ENCODE measurements at places on chromosomes 13 and 19.

DNA sequence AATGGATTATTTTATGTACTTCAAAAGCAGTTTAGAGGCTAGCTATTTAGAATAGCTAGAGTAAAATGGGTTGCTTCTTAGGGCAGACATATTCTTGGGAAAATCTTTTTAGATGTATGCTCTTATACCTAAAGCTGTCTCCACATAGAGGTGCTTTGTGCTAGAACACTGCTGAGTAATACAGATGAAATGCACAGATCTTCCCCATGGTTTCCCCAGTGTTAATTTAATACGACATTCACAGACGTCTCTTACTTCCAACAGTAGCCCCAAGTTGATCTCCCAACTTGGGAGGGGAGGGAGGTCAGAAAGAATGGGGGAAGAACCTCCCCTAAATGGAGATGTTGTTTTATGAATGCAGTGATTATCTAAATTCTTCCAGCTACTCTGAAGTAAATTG, 16.9 kb downstream of the NALCN start:
- DNase-seq = no peak

- no peak for DNase-seq
Measured at GRCh38 chr19:50711196-50711595, 8.4 kb downstream of the SHANK1 start.

DNA sequence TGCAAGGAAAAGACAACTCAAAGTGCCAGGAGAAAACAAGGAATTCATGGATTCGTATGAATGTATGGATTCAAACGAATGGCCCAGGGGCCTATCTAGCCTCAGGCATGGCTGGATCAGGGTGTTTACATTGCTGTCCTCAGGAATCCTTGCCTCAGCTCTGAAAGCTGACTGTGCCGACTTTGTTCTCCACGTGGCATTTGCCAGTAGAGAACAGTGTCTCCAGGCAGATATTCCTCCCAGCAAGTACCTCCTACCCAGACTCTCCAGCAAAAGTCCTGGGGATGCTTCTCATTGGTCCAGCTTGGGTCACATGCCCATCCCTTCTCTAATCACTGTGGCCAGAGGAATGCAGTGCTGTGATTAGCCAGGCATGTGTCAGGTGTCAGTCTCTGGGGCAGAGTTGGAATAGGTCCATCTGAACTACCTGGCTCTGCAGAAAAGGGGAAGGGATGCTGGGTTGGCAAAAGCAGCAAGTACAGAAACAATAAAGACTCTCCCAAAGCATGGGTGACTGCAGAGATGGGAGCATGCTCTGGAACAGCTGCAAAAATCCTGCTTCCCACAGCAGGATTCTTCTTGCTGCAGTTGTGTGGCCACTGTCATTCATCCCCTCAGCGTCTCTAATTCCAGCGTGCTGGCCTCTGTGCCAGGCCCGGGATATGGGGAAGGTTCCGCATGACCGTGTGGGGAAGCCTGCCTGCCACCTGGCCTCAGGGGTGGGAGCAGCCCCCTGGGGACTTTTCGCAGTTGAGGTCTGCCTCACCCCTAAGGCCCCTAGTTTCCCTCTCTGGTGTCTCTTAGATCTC, 30.0 kb downstream of the CCNE1 start:
- DNase-seq = peak; percentile 61

DNA sequence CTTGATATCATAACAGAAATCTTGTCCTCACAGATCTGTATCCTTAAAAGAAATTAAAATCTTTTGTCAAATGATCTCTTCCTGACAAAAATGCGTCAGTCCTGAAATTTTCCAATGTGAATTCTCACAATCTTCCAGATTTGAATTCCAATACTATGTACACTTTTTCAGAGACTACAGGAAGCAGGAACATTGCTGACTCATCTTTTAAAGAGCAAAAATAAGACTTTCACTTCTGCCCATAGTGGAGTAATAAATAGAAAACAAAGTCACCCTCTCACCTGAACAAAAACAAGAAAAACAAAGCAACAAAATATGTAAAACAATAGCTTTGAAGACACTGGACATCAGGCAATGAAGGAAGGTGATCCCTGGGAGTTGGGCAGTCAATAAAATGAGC, 167.0 kb upstream of the IPO5 start:
- no peak for DNase-seq

GRCh38 chr13:79352107-79352506, 53.9 kb downstream of the RBM26 start:
- DNase-seq = no peak

GRCh38 chr19:48484931-48485612, 15.9 kb downstream of the CYTH2 start:
- peak; percentile 17 for DNase-seq

GRCh38 chr13:24129914-24130774, 30.4 kb upstream of the SPATA13 start:
- DNase-seq = no peak

DNA sequence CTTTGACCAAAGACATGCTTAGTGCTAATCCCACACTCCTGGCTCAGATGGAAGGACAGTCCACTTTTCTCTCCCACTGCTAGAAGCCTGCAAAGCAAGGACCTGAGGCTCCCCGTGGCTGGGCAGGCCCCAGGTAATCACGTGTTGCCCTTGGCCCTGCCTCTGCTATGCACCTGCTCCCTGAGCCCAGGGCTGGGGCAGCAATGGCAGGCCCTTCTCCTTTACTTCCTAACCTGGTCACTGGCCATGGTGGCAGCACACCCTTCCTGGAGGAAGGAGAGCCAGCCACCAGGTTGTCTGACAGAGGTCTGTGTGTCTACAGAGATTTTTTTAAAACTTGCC, 27.9 kb upstream of the ZNF492 start:
- DNase-seq = no peak
